ENCODE measurements at places on chromosomes 11 and 22.

GRCh38 chr22:31973739-31974138, 29.4 kb downstream of the YWHAH start:
- DNase-seq, result no peak

- no peak for DNase-seq
Observed at GRCh38 chr11:86906198-86906597, 49.0 kb downstream of the FZD4 start.

DNA sequence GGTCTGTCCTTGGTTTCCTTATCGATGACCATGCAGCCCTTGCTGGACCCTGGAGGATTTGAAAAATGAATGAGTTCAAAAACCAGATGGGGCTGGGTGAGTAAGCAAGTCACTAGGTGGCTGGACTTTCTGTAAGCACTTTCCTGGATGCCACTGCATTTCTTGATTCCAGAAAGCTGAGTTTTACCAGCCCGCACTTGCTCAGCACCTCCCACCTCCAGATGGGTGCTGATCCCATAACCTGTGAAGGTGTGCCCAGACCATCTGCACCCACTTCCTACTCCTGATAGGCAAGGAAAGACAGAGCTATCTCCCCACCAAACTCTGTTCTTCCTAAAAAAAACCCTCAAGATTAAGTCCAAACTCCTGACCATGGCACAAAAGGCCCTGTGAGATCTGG, 21.1 kb downstream of the ASCC2 start:
- no peak for DNase-seq

DNA sequence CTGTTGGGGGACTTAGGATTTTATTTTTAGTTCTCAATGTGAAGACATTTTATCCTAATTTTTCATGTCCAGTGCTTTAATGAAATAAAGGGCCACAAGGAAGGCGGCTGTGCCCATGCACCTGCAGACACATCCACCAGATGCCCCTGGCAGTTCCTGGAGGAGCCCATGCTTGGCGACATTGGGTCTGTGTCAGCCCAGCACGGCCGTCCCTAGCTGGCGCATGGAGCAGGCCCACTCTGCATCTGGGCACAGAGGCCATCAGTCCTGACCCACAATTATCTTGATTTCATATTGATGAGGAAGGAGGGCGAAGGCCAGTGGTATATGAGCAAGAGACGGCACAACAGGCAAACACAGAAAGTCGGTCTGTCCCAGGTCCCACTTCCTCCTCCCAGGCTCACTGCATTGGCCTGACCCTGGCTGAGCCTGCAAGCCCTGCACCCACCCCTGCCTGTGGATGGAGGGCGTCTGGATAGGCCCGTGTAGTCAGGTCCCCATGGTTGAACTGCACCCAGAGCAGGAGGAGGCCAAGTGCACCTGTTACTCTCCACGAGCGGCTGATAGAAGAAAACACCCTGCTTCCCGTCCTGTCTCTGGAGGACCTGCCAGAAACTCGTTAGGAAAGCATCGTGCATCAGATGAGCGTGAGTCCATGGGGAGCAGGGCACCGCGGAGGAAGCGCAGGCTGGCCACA, 296.9 kb downstream of the BRD1 start:
- DNase-seq, result no peak

- DNase-seq, result no peak
Observed at GRCh38 chr11:65609665-65610064, 4.4 kb downstream of the MAP3K11 start.

DNA sequence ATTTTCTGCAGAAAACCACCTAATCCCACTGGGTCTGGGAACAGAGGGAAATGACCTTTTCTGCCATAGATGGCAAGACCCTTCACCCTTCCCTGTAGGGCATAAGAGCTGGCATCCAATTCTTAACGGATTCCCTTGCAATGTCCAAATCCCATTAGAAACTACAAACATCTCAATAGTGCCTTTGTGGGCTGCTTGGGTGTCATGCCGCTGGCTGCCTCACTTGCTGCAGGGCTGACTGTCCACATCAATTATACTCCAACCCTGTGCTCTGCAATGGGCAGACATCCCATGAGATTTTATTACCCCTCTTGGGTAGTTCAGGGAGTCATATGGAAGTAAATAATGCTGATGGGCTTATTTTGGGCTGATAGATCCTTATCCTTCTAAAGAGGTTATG, 7.3 kb downstream of the GRAP2 start:
- DNase-seq, result no peak

GRCh38 chr22:39362932-39363331, 13.1 kb downstream of the SYNGR1 start:
- DNase-seq, result no peak

DNA sequence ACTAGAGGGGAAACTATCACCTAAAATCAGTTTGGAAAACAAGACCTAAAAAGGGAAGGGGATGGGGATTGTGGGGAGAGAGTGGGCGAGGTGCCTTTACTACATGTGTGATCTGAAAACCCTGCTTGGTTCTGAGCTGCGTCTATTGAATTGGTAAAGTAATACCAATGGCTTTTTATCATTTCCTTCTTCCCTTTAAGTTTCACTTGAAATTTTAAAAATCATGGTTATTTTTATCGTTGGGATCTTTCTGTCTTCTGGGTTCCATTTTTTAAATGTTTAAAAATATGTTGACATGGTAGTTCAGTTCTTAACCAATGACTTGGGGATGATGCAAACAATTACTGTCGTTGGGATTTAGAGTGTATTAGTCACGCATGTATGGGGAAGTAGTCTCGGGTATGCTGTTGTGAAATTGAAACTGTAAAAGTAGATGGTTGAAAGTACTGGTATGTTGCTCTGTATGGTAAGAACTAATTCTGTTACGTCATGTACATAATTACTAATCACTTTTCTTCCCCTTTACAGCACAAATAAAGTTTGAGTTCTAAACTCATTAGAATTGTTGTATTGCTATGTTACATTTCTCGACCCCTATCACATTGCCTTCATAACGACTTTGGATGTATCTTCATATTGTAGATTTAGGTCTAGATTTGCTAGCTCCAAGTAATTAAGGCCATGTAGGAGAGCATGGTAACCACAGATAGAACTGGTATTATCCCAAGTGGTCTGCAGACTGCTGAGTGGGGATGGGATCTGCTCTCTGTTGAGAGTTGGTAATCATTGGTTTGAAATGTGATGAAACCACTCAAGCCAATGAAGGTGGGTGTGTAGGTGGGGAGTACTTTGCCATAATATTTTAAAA, 3.6 kb downstream of the NEAT1 start:
- DNase-seq, result no peak

DNA sequence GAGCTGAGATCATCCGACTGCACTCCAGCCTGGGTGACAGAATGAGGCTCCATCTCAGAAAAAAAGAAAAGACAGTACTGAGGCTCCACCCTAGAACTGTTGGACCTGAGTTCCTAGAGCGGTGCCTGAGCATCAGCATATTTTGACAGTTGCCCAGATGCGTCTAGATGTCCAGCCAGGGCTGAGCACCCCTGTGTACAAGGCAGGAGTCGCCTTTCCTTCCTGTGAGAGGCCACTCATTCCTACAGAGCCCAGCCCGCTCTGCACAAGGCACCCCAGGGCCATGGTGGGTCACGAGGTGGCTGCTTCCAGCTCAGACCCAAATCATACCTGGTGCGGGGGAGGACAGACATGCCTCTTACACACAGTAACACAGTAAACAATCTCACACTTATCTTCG, 15.9 kb downstream of the SAMM50 start:
- DNase-seq, result no peak

DNA sequence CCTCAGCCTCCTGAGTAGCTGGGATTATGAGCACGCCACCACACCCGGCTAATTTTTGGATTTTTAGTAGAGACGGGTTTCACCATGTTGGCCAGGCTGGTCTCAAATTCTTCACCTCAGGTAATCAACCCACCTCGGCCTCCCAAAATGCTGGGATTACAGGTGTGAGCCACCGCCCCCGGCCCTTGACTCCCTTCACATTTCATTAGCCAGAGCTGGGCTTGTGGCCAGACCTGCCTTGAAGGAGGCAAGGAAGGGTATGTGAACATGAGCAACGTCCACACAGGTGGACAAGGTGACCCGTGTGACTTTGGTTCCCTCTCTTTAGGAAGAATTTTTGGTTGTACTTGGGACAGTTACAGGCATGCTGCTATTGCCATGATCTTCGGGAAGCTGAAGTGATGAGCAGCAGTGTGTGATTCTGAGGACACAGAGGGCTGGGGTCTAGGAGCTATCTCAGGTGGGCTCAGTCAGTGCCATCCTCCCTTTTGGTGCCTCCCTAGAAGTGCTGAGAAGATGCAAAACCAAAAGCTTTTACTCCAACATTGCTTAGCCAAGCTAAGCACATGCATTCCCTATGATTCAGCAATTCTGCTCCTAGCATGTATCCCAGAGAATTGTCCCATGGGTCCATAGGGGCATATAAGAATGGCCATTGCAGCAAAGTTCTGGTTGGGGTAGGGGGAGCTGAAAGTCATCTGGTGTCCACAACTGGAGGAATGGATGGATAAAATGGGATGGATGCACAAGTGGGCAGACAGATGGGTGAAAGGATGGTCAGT, 6.1 kb downstream of the AP5B1 start:
- no peak for DNase-seq

DNA sequence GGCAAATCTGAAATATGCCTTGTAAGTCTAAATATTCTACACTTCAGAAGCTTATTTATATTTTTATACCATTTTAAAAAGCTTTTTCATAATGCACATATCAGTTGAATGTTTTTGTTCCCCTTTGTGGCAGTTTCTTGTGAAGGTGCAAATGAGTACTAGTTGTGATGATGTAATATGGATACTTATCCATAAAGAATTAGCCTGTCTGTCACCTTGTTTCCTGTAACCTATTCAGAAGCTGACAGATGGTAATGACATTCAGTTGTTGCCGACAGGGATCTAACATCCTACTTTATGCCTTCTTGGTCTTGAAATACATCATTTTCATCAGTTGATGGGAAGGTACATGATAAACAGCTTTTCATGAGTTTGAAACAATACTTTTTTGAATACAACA, 2.9 kb downstream of the QSER1 start:
- DNase-seq, result no peak

Data from stimulated activated CD4-positive, alpha-beta T cell treated with anti-CD3 and anti-CD28 coated beads, Interleukin-12 subunit alpha, Interleukin-12 subunit beta, amount 100 ng/mL, for 24 hours (primary cell).